ENCODE measurements at places on chromosomes 3 and 15. TPM values are rescaled to one million over a fixed set of nuclear protein-coding genes. Genes with fewer than 3 reads are reported as not detected.
A peak's percentile ranks its signal among the peaks of the same experiment; 100 is the strongest.

DNA sequence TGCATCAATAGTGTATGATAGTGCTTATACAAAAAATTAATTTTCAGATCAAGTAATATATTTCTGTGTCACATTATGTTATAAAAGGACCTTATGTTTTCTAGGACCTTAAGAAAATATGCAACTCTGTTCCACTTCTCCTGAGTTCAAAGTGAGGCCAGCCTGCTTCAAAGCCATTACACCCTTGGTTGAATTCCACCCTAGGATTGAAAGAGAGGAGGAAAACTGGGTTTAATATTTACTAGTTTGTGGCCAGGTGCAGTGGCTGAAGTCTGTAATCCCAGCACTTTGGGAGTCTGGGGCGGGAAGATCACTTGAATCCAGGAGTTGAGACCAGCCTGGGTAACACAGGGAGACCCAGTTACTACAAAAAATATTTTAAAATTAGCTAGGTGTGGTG, 32.9 kb upstream of the NR1I2 start:
- DNase-seq = no peak

DNA sequence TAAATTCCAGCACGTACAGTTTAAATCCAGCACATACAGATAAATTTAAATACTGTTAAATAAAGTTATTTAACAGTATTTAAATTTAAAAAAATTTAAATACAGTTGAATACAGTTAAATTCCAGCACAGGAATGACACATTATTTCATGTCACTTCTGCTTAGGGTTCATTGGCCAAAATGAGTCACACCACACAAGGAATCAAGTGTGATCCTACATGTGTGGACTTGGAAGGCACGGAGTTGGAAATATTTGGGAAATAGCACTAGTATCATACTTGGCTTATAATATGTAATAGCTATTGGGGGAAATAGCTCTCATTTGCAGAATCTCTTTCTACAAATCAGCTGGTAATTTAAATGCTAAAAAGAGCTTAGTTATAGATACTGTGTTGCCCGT, 10.6 kb downstream of the RAB7A start:
- no peak for DNase-seq

DNA sequence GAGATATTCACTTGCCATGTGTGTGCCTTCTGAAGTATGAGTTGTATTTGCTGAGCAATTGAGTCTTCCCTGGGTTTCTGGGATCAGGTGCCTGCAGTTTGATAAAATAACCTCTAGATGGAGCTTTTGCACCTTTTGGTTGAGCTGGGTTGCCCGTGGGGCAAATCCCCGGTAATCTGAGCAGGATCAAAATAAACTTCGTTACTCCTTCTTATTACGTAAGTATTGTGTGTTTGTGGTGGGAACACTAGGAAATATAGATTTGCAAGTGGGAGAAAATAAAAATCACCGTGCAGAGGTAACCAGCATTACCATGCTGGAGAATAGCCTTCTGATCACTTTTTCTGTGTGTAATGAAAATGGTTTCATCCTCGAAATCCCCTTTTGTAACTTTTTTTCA, 277.4 kb upstream of the NR2E3 start:
- DNase-seq = no peak

DNA sequence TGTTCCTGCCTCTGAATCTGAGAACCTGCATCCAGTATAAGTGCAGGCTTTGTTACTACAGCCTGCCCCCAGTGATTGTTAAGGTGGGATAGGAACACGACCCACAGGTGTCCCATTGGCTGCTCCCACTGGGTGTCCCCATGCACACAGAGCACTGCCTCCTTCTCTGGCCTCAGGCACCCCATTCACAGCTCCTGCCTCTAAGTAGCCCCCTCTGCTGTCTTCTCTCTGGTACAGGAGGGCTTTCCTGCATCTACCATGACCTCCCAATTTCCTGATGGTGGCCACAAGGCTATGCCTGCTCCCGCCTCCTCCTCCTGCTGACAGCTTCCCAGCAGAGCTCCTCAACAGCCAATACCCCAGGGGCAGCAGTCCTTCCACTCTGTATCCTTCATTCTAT, 238.6 kb upstream of the TMC3 start:
- no peak for DNase-seq

DNA sequence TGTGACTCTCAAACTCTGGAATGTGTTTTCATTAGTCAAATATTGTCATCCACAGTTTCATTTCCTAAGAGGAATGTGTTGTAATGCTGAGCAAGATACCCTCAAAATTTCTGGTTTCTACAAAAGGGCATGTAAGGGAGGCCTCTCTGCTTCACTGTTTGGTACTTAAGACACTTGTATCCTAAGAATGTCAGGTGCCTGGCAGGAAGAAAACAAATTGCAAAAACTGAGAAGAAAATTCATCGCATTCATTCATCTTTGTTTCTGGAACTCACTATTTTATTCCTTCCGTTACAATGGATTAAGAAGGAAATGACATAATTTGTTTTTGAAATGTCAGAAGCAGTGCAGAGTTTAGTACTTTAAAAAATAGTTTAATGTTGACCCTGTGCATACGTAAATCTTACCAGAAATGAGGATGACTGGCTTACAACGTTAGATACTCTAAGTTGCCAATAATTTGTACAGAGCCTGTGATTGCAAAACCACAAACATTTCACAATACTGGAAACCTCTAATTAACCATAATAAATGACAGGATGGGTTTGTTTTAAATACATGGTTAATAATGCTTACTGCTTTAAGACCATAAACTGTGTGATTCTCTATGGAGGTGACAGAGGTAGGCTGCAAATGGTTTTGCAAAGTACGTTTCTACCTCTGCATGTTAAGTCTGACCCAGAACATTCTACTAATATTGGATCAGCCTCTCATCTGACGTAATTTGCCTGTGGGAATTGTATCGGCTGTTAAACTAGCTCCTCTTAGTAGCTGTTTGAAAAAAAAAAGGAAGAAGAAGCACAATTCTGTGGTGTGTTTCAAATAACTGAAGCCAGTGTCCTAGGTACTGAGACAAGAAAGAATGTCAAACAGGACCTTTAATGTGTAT, 477.8 kb downstream of the RBMS3 start:
- peak; percentile 74 for DNase-seq

DNA sequence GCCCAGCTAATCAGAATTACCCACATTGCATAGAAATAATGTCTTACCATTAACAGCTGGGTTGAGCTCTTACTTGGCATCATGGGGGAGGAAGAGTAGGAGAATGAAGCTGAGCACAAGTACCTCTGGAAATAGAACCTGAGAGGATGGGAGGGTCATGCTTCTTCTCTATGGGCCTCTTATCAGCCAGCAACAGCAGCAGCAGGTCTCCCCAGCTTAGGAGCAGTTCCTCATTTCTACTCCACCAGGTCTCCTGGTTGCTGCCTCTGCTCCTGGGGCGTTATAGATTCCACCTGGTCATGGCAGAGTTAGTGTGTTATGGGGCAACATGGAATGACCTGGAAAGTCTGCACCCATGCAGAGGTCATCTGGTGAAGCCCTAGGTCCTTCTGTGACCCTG, 3.4 kb downstream of the FSD2 start:
- DNase-seq = no peak

DNA sequence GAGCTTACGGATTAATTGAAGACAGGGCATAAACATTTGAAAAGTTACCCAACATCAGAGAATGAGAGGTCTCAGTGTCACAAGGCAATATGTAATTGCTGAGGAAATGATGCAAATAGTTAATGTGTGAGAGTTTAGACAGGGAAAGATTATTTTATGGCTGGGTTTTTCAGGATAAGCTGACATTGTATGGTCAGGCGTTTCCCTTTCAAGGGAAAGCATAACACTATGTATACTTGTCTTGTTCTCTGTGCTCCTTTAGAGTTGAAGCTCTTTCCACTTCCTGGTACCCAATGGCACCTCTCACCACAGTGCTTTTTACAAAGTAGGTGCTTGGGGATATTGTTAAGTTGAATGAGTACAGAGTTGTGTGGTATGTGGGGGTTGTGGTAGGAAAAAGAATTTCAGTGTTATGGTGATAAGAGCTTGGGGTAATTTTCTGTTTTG, 19.9 kb downstream of the IQGAP1 start:
- no peak for DNase-seq

- no peak for DNase-seq
Measured at GRCh38 chr3:20055842-20056241, 15.6 kb downstream of the KAT2B start.

- no peak for DNase-seq
Measured at GRCh38 chr3:67001086-67001861, 3.2 kb downstream of the KBTBD8 start.

GRCh38 chr3:127375151-127375930, 87.5 kb upstream of the PRR20G start:
- DNase-seq = no peak

DNA sequence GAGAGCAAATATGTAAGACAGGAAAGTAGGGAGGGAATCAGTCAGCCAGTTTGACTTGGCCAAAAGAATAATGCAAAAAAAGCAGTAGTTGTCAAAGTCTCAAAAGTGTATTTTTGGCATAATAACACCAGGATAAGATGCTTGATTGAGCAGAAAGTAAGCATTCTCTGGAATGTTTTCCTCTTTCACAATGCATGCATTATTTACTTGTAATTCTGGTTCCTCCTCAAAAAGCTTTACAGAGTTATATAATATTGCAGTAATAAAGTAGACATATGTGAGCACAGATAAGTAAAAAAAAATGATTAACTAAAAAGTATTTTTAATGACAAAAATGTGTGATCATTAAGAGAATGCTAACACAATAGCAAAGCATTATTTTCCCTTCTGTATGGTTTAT, 285.9 kb upstream of the BCHE start:
- no peak for DNase-seq

DNA sequence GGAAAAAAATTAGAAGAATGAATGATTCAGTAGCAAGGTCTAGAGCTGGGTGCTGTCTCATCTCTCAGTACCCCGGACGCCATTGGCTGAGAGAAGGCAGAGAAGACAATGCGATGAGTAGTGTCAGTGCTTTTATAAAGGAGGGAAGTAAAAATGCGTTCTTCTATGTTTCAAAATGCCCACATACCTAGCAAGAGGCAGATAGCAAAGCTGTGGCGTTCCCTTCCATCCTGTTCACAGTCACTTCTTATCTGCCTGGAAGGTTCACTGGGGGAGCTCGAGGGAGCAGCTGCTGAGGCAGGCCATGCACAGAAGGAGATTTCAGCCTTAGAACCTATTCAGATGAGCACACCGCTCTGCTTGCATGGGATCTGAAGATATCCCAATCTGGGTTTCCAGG, 234.0 kb downstream of the RPLP1 start:
- no peak for DNase-seq

- DNase-seq = no peak
Measured at GRCh38 chr3:152619691-152620090, 215.2 kb upstream of the P2RY1 start.

GRCh38 chr3:72820415-72820814, 27.8 kb downstream of the SHQ1 start:
- peak; percentile 41 for DNase-seq

DNA sequence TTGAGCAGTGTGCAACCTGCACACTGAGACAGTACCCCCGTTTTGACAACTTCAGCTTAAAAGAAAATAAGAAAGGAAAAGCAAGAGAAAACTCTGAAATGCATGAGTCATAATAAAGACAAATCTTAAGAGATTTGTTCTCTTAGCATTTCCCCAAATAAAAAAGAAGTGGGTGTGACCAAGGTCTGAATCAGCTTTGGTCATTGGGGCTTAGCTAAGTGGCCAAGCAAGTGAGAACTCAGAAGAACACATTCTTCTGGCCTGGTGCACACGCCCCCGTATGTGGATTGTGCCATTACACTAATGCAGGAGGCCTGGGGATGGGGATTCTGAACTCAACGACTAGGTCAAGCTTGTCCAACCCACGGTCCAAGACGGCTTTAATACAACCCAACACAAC, 56.9 kb upstream of the PDZRN3 start:
- DNase-seq = no peak

SI gene
- polyA plus RNA-seq = not detected

FSTL1 gene
- polyA plus RNA-seq = 471 TPM

JMJD7 gene
- 10.9 TPM for polyA plus RNA-seq

GPR171 gene
- not detected for polyA plus RNA-seq

GOLGA8Q gene
- polyA plus RNA-seq = 0.81 TPM

KNG1 gene
- 0.06 TPM for polyA plus RNA-seq

STOML1 gene
- 43.0 TPM for polyA plus RNA-seq

GRK7 gene
- polyA plus RNA-seq = not detected

LSAMP gene
- 8.6 TPM for polyA plus RNA-seq
